ENCODE measurements at places on chromosomes 5 and 9.

GRCh38 chr9:37574241-37574721 lies 1.9 kb downstream of the FBXO10 start:
- DNase-seq: no peak

GRCh38 chr5:124718380-124718789 lies 28.1 kb downstream of the ZNF608 start:
- no peak for DNase-seq

DNA sequence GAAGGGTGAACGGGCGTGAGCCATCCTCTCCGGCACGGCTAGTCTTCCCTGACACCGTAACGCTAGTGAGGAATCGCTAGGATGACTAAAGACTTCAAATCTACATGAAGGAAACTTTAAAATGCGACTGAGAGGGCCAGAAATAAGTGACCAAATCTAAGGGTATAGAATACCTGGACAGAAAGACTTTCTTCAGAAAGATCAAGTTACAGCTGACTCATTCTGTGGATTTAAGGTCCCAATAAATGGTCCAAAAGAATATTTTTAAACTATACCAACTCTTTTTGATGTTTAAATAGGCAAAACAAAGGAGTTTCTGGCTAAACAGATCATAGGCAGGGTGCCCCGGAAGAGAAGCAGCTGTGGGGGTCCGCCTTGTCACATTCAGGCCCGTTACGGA lies 38.9 kb upstream of the CEP72 start:
- no peak for DNase-seq

- no peak for DNase-seq
These were observed 57.1 kb upstream of the FUBP3 start for GRCh38 chr9:130522233-130522808.

GRCh38 chr9:16642421-16643109 lies 227.9 kb downstream of the BNC2 start:
- DNase-seq: no peak

DNA sequence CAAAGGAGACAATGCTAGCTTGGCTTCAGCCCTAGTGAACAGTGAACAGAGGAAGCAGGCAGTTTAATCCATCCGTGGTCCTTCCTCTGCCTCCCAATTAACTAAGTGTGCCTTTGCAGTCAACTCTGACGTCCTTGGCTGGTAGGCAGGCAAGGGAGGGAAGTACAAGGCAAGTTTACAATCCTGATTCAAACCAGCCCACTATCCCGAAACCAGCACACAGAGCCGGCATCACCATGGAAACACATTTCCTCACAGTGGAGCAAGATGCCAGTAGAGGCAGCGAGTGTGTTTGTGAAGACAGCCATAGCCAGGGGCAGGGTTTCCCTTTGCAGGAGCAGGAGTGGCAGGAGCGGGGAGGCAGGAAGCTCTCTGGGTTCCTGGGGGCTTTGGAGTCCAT lies 73.9 kb downstream of the GOLPH3 start:
- no peak for DNase-seq

- no peak for DNase-seq
These were observed 70.8 kb downstream of the SERINC5 start for GRCh38 chr5:80185095-80185494.

- no peak for DNase-seq
These were observed 75.4 kb upstream of the MAN2A1 start for GRCh38 chr5:109614301-109614700.

DNA sequence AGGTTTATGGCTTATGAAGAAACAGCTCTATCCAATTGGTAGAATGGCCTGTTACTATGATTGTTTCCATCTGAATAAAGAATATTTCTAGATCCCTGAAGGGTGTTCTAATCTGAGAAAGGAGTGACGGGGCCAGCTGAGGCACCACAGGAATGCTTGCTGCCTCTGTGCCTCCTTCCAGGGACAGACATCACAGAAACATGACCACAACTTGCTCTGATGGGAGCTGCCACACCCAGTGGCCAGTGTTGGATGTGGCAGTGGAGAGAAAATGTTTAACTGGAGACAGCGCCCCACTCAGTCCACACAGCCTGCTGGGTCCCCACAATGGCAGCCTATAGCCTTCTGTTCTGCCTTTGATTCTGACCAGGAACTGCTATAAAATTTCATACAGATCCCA lies 38.6 kb upstream of the TESK1 start:
- no peak for DNase-seq

- DNase-seq: no peak
These were observed 515.8 kb upstream of the COX7C start for GRCh38 chr5:86101966-86102365.

- DNase-seq: no peak
These were observed 441.5 kb upstream of the CDH9 start for GRCh38 chr5:27479859-27480258.
